ENCODE measurements at places on chromosomes 12 and 14.
A peak's percentile ranks its signal among the peaks of the same experiment; 100 is the strongest.

DNA sequence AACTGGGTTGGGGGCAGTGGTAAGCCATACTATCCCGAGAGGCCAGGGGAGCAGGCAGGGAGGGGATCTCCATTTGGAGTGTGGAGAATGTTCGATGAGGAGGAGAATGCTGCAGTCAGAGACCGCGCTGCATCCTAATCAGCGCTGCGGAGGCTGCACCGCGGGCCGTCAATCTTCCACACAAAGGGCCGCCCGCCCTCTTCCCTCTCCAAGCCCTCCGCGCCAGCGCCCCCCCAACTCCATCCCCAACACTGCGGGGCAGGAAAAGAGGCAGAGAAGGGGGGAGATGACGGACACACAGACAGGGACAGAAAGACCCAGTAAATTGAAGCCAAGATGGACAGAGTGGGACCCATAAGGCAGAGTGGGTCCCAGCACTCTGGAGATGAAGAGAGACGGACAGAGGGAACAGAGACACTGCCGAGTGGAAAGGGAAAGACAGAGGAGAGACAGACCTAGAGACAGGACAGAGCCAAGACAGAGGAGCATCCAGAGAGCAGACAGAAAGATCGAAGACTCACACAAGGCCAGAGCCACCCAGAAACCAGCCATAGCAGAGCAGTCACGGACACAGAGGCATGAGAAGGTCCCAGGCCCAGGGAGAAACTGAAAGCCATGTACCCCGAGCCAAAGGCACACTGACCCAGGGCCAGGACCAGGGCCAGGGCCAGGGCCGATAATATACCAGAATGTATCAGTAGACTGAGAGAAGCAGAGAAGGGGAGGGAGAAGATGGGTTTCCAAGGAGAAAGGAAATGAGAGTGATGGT is 3.5 kb downstream of the CISTR start:
- DNase-seq: no peak

DNA sequence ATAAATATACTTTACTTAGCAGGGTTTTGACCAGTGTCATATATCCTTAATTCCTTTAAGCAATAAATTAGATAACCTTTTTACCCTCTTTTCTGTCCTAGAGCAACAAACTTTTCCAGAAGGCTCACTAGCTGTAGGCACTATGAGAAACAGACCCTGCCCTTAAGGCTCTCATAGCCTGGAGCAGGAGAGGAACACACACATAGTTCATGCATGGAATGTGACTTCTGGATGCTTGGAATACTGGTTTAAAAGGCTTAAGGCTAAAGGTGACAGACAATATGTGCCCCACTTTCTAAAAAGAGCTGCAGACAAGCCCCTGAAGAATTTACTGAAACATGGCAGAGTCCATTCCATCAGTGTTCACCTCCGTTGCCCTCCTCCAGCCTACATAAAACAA is 237.2 kb downstream of the TTC8 start:
- no peak for DNase-seq

GRCh38 chr12:49622501-49623141 is 740 bp upstream of the PRPF40B start:
- peak; percentile 44 for DNase-seq

DNA sequence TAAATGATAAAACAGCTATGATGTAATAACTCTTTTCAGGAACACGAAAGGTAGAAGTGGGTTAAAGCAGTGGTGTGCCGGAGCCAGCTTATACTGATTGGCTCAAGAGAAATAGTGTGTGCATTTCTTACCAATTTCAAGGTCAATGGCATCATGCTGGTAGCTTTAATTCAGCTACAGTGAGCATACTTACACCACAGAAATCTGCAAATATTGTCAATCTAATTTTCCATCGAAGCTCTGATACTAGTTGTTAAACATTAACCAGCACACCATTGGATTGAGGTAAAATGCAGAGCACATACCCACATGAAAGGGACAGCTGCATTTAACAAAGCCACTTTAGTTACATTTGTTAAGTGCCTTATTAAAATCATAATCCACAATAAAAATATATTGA is 225.7 kb downstream of the KCNC2 start:
- DNase-seq: no peak
